ENCODE measurements at places on chromosomes 5 and 9.
A peak's percentile ranks its signal among the peaks of the same experiment; 100 is the strongest.

DNA sequence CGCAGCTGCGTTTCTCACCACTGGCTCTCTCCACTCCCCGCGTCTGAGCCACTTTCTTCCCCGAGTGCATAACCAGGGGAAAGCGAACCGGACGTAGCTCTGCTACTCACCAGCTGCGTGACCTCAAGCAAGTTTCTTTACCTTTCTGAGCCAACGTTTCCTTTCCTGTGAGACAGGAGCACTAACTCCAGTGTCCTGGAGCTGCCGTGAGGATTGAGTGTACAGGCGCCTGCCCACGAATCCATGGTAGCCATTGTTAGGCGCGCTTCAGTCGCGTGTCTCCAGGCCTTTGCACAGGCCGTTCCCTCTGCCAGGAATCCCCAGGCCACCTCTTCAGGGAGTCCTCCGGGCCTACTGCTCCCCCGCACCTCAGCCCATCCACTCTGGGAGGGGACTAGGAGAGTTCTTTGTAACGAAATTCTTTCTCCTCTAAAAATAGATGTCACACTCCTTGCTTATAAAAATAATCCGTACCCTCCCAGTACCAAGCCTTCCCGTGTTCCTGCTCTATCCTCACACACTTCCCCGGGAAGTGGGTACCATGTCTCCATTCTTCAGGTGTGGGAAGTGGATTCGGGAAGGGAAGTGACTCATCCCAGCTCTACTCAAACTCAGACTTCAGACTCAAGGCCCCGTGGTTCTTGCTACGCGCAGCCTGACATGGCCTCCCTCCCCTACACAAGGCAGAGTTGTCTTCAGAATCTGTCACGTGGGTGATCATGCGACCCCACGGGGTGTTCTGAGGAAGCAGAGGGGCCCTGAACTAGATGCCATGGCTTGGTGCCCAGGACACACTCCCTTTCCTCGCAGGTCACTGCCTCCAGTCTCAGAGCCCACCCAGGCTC, 16.1 kb upstream of the CRB2 start:
- DNase-seq, result no peak

DNA sequence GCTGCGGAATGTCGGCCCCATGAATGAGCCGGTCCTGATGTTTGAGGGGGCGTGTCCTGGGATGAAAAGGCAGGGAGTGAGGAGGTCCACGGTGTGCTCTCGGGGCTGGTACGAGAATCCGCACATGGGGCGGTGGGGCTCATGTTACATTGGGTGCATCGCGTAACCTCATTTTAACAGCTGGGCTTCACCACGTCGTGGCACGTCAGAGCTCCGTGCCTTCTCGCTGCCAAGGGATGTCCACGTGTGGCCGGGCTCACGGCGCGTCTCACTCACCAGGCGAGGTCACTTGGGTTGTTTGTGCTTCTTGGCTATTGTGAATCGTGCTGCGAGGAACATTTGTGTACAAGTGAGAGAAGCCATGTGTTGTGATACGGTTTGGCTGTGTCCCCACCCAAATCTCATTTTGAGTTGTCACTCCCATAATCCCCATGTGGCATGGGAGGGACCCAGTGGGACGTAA, 29.1 kb upstream of the IRX4 start:
- no peak for DNase-seq

GRCh38 chr9:70477907-70478480, 63.5 kb upstream of the KLF9 start:
- no peak for DNase-seq

DNA sequence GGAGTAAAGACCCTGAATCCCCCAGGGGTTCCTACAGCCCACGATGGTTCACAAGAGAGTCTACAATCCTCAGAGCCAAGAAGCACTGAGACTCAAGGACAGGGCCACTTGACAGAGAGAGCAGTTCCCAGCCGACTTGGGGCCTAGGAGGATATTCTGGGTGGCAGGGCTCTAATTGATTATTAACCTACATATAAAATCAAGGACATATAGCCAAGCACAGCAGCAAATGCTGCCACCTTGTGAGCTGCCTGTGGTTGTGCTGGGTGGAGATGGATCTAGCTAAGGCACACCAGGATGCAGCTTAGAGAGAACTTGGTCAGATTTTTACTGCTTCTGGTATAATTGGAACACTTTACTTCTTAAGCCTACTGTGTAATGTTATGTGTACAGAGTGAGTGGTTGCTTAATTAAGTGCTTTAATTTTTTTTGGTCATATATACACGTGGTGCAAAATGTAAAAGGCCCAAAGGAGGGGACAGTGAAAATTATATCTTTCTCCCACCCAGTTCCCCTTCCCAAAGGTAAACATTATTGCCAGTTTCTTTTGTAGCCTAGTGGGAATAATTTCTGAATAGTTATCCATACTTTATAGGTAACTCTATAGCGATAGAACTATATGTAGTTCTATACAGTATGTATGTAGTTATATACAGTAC, 78.8 kb downstream of the F2RL2 start:
- peak; percentile 70 for DNase-seq

DNA sequence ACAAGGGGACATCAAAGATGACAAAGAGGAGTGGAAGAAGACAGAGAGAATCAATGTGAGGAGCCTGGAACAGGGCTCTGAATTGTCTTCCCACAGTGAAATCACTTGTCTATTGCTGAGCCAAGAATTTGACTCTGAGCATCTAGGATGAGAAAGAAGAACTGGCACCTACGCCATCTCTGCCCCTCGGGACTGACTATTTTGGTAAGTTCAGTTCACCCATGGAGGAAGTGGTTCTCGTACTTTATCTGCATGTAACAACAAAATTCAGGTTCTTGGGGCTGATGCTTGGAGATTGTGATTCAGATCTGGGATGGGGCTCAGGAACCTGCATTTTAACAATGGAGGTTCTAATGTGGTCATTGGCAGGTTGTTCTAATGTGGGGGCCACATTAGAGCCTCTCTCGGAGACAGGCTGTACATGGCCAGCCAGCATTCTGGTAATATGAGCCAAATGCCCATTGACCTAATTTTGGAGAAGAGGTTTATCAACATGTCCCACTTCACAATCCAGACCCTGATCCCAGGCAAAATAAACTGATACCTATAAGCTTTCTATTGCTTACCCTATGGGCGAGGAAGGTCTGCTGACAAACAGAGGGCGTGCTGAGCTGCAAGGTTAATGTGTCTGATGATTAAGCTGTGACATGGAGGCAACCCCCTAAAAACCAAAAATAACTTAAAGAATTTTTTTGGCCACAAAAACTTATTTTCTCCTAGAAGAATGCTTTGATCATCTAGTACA, 2.7 kb upstream of the IL12B start:
- DNase-seq, result no peak

GRCh38 chr5:133256276-133256675, 204.5 kb downstream of the HSPA4 start:
- DNase-seq, result peak; percentile 51

DNA sequence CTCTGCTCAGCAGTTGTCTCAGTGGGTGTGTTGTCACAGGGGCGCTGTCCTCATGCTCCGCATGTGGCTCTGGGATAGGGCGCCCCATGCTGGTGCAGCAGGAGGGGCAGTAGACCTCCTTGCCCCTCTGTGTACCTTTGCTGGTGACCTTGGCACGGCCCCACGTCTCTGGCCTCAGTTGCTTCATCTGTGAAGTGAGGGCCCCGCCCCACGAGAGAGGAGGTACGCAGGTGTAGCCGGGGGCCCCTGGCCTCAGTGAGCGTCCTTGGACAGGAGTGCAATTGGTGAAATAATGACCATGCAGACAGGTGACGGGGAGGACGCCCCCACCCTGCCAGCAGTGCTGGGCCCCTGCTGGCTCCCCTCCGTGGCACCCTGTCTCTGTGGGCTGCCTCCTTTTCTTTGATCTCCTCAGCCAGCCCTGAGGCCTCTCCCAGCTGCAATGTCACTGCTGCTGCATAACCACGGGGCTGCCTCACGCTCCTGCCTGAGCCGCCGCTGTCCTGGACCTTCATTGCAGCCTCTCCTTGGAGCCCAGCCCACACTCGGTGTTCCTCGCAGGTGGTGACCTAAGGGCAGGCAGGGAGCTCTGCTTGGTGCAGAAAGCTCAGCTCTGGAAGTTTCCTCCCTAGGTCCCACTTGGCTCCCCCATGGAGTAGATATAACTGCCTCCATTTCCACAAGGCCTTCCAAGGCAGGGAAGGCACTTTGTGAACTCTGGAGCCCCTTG, 57.3 kb downstream of the PHF2 start:
- DNase-seq, result no peak

GRCh38 chr5:45252978-45253377, 443.2 kb downstream of the HCN1 start:
- DNase-seq, result peak; percentile 26

GRCh38 chr9:126151031-126151685, 175.5 kb upstream of the MVB12B start:
- DNase-seq, result no peak

GRCh38 chr9:68418259-68418845, 61.9 kb downstream of the PGM5 start:
- no peak for DNase-seq

DNA sequence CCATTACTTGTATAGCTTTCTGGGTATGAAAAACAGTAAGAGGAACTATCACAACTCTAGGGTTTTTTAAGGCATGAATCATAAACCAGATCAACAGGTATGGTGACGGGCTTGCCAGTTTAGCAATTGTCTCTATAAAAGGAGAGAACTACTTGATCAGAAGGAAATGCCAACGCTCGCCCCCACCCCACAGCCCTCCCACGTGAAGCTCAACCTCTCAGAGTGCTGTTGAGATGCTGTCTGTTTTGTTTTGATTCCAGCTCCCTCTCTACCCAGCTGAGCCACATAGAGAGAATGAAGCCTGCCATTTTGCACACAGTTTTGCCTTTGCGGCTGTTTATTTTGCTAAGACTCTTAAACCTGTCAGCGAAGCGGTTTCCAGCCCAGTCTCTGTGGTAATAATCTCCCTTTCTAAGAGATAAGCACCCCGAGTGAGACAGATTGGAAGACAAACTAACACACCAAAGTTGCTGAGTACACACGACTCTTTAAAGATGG, 257.9 kb upstream of the ANKRD55 start:
- DNase-seq, result peak; percentile 33

GRCh38 chr5:123717139-123717538, 205.2 kb downstream of the CSNK1G3 start:
- DNase-seq, result no peak

- DNase-seq, result peak; percentile 44
Measured at GRCh38 chr5:58019614-58020013, 440.3 kb downstream of the PLK2 start.

DNA sequence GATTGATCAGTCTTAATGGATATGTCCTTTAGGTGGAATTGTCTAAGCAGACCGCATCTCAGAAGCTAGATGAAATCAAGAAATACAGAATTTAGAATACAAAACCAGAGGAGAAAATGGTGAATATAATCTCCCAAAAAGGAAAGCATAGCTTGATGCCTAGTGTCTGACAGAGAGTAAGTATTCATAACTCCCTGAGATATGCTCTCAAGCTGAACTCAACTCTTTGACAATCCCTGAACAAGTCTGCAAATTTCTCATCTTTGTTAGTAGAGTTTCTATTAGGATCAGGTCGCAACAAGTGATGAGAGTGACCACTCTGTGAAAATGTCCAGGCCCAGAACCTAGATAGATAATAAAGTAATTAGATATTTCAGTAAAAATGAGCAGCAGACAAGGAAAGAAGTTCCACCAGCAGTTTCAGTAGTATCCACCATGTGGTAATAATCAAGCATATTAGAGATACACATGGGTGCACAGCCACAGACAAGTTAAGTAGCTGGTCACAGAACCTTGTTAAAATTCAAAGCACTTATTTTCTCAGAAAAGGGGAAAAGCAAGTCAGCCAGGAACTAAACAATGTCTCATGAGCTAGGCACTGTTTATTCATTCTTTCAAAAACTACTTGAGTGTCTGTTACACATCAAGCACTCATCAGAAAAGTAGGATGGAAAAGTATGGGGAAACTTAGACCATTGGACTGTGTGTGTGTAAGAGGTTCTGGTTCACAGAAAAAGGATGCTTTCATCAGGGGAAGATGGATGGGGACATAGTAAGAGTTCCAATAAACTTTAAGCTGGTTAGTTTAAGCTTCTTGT, 481.5 kb upstream of the TUSC1 start:
- no peak for DNase-seq

- no peak for DNase-seq
Measured at GRCh38 chr5:158482125-158482524, 617.6 kb downstream of the EBF1 start.

DNA sequence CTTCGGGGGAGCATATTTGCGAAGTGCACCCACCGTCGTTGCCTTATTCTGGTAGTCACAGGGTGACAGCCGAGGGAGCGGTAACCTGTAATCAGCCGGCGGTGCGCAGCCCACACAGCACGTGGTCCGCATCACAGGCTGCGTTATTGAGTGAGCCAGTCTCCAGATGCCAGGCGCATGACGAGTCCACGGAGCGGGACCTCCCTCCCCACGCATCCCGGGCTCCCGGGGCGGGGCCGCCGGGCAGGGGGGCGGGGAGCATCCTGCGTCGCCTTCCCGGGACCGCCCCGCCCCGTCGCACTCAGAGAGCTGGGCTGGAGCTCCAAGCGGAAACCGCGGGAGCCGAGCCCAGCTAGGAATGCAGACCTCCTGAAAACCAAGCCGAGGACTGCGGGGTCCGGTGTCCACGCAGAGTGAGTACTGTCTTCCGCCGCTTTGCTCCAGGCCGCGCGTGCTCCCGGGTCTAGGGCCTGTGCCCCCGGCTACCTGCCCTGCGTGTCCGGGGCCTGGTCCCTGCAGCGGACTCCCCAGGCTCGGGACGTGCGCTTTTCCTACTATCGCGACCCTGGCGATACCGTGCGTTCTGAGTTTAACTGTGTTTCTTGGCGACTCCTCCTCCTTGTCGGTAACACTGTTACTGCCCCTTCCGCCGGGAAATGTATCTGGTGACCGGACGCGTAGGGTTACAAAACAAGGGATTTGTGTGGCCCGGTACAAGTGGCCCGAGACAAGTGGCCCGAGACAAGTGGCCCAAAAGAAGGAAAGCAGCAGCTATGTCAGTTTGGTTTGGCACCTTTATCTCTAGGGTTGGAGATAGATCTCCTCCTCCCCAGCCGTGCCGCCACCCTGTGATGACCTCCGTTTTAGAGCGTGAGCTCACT, 40.6 kb downstream of the CAST start:
- peak; percentile 93 for DNase-seq
